A673 (cell line): ENCODE measurements at places on chromosomes 4 and X.

DNA sequence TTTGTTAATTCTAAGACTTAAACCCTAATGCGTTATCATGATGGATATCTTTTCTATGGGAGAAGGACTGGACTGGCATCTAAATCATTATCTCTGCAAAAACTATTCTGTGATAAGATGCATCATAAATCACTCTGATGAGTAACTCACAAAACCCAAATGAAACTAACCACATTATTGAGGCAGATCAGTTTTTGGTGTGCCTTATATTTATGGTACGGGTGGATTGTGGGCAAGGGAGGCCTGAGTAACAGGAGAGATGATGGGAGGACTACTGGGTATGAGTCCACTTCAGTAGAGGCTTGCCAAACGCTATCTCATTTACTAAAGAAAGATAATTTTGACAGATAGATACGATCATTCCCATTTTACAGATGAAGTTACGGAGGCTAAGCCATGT, 66.4 kb upstream of the GUCY1A1 start:
- no peak for DNase-seq
- H3K4me3 ChIP-seq: no peak overlapping the region

DNA sequence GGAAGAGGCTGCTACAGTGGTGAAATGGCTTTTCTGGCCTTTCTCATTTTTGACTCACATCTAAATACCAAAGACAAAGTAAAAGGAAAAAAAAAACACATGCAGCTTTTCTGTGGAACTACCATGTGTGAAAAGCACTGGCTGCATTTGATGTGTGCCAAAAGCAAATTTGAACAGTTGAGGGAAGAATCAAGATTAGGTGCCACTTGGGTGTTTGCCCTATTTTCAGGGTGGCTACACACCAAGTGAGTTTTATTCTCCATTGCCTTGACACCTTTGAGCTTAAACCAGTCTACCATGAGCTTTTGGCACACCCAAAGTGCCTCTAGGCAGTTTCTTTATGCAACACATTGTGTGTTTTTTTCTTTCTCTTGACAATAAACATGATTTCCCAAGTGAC, 423.9 kb downstream of the FAM133A start:
- no peaks in the 10 kb centered on the region for H3K36me3 ChIP-seq
- H3K27ac ChIP-seq: no peak overlapping the region
- no peak overlapping the region for H3K4me3 ChIP-seq
- no peak for DNase-seq

DNA sequence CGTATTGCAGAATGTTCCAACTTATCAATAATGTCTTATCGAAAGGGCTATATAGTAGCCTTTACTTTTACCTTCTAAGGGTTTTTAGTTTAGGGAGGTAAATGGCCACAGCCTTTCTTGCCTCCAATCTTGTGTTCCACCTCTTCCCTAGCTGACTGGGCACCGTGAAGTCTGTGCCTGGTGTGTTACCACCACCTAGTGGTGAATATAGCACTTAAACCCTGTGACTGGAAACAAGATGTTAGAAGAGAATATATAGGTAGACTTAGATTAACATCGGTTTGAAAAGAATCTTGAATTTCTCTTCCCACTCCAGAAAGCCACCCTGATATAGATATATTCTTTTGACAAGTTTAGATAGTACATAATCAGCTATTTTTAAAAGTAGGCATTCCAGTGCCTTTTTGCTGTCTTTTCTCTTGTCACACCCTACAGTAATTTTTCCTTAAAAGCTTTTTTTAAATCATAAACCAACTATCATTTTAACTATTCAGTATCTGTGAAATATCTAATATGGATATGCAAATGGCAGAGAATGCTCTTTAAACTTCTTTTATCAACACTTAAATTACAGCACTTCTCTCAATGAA, 27.8 kb upstream of the ADH7 start:
- H3K4me3 ChIP-seq: no peak overlapping the region
- no peaks in the 10 kb centered on the region for H3K36me3 ChIP-seq
- H3K27me3 ChIP-seq: peaks cover 19% of the 10 kb centered on the region
- no peaks in the 10 kb centered on the region for H3K4me1 ChIP-seq
- peak; percentile 79 for DNase-seq
- H3K27ac ChIP-seq: no peak overlapping the region

GRCh38 chr4:3040452-3041191, 33.7 kb downstream of the HTT-AS start:
- no peak overlapping the region for H3K4me3 ChIP-seq
- no peaks in the 10 kb centered on the region for H3K27me3 ChIP-seq
- H3K4me1 ChIP-seq: no peaks in the 10 kb centered on the region
- no peaks in the 10 kb centered on the region for H3K36me3 ChIP-seq
- H3K27ac ChIP-seq: no peak overlapping the region

- peaks cover 77% of the 10 kb centered on the region for H3K27me3 ChIP-seq
Observed at GRCh38 chr4:188650516-188650915, 511.3 kb downstream of the TRIML1 start.

DNA sequence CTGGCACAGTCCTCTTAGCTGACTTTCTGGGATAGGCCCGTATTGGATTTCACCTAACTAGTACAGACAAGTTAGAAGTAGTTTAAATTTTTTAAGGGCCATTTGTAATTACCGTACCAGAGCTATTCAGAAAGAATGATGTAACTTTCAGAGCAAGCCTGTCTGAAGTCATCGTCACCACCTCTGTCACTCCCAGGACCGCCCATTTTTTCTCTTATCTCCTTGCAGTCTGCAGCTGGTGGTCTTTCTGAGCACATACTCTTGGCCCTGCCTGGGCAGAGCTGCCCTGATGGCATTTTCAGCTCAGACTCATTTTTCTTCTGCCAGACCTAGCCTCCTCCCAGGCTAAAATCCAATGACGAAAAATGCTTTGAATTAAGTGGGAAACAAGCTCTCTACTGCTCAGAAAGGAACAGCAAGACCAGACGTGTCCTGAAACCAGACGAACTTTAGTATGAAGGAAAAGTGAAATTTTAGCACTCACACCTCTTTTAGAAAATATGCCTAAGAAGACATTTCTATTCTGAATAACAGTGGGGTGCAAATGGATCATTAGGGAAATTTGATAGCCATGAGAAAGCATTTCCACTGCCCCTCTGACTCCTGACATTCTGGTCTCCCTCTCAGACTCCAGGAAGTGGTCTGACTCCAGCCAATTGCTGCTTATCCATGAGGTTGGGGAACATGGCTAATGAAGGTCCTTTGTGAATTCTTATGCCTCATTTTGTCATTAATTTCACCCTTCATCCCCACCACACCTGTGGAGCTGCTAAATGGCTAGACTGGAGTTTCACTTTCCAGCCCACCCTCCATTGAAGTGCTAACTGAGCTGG, 162.4 kb upstream of the GYPA start:
- H3K27me3 ChIP-seq: no peaks in the 10 kb centered on the region
- DNase-seq: no peak
- H3K27ac ChIP-seq: no peak overlapping the region
- H3K4me3 ChIP-seq: no peak overlapping the region
- no peaks in the 10 kb centered on the region for H3K4me1 ChIP-seq

GRCh38 chr4:169372791-169373190, 102.0 kb upstream of the SH3RF1 start:
- no peak overlapping the region for H3K4me3 ChIP-seq
- no peaks in the 10 kb centered on the region for H3K4me1 ChIP-seq
- H3K27ac ChIP-seq: no peak overlapping the region
- DNase-seq: no peak
